ENCODE measurements at places on chromosomes 4 and X.

GRCh38 chr4:143184217-143184502, 557 bp upstream of the USP38 start:
- DNase-seq = no peak

DNA sequence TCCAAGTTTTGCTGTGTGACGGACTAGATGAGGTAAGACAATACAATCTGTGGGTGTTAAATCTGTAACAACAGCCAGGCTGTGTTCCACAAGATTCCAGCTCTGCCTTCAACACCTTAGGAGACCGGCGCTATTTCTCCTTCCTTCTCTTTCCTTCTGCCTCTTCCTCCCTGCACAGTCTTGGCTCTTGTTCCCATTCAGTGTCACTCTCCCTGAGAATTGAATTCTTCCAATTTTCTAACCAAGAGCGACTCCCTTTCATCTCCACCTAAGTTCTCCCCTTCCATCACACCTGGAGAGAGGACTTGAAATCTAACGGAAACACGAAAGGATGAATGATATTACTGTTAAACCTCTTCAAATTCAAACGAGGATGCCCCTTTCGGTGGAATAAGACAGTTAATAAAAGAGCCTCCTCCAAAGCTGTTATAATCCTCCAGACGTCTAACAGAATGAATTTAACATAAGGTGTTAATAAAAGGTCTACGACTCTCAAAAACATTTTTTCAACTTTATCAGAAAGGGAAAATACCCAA, 2.7 kb downstream of the EPHA5 start:
- DNase-seq = no peak

GRCh38 chrX:74318672-74319071, 14.7 kb downstream of the ZCCHC13 start:
- DNase-seq = no peak

DNA sequence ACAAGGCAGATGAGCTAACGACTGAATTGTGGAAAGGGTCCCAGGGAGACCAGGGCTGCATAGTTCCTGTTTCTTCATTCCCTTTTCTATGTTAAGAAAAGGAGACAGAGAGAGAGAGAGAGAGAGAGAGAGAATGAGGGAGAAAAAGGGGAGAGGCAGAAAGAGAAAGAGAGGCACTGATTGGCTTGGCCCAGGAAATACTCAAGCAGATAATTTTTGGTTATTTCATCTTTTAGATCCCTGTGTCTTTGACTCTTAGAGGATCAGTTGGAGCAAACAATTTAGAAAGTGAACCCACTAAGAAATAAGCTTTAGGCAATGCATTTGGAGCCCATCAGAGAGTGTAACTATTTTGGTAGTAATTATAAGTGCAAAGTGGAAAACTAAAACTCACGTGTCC, 103.4 kb downstream of the CEP44 start:
- DNase-seq = no peak

GRCh38 chr4:47746122-47746521, 91.7 kb downstream of the CORIN start:
- no peak for DNase-seq

DNA sequence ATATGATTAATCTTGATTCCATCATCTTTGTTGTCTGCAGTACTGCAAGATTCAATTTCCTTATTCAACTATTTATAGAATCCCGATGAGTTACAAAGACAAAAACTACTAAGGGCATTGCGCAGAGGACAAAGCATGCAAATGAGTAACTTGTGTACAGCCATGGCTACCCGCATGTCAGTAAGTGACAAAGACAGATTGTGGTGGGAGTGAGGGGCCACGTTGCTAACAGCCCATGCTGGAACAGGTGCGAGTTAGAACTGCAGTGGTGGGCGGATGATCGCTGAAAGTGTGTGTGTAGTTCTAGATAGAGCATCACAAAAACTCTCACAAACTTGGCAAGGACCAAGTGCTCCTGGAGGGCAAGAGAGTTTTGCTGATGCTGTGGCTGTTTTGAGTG, 49.5 kb downstream of the ACOX3 start:
- DNase-seq = no peak

- no peak for DNase-seq
These were observed 11.1 kb upstream of the SMIM14 start for GRCh38 chr4:39649639-39650265.

GRCh38 chr4:165627128-165627527, 245.9 kb upstream of the TLL1 start:
- no peak for DNase-seq

DNA sequence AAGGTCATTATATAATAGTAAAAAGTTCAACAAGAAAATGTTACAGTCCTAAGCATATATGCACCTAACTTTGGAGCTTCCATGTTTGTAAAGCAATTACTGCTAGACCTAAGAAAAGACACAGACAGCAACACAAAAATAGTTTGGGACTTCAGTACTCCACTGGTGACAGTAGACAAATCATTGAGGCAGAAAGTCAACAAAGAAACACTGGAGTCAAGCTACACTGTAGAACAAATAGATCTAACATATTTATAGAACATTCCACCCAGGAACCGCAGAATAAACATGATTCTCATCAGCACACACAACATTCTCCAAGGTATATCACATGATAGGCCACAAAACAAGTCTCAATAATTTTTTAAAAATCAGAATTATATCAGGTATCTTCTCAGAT, 42.6 kb downstream of the ARFIP1 start:
- DNase-seq = no peak

DNA sequence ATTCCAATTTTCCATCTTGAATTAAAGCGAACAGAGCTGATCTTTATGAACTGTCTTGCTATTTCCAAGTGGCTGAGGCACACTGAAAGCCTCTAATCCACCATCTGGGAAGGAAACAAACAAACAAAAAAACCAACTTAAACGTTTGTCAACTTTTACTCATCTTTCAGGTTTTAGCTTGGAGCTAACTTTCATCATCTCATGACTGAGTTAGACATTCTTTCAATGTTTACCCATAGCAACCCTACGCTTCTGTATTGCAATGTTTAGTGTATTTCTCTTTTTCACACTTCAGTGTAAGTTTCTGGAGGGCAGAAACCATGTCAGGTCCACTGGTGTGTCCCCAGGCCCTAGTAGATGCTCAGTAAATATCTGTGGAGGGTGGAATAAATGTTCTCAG, 343.8 kb downstream of the GBA3 start:
- no peak for DNase-seq

GRCh38 chr4:15457406-15458201, 12.1 kb upstream of the CC2D2A start:
- no peak for DNase-seq

DNA sequence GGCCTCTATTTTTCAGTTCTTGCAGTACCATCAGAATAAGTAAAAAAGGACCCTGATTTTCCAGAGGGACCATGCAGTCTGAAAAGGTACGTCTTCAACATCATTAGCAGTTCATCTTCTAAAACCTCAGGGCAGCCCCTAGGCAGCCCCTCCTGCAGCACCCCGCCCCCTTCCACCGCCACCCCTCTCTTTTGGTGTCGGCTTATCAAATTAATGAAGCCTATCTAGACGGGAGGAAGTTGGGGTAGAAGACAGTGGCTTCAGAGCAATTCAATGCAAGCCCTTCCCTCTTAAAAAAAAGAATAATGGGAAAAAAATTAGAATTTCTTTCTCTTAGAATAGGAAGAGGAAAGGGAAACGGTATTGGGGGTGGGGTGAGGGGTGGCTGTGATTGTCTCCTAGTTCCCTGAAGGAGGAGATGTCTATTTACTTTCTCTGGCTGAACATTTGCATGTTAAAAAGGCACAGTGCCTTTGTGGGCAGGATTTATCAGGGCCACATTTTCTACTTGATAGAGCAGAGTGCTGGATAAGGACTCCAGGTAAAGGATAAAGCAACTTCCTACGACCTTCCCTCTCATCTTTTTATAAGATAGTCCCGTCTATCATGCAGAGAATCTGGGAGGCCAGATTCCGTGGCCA, 159.4 kb downstream of the MGST2 start:
- no peak for DNase-seq

- DNase-seq = no peak
These were observed 90.9 kb downstream of the SH3RF1 start for GRCh38 chr4:169179609-169180521.

Data from activated B cell treated with CpG ODN at 0.5 μM for 24 hours (primary cell).